ENCODE measurements at places on chromosomes 4 and X.

- no peak for DNase-seq
These were observed 28.6 kb downstream of the CXCL13 start for GRCh38 chr4:77634132-77634785.

GRCh38 chr4:108980455-108981239, 217.8 kb upstream of the ETNPPL start:
- DNase-seq, result no peak

DNA sequence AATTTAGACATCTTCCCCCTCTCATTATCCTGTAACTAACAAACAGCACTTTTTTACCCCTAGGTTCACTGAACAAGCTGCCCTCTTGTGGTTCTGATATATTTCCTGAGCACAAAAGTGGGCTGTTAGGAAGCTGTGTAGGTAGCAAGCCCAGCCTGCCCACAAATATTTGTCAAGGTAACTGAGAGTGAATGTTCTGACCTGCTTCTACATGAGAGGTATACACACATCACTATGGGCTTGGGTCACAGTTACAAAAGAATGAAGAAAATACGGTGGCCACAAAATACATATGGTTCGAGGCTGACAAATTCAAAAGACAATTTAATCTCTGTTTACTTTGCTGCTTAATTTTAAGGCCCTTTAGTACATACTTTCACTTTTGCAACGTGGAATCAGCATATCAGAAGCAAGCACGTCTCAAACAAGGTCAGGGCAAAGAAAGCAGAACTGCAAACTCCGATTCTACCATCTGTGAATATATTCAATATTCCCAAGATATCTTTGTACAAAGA, 78.7 kb downstream of the RBM47 start:
- no peak for DNase-seq

GRCh38 chr4:108683479-108683878, 33.1 kb downstream of the OSTC start:
- no peak for DNase-seq

GRCh38 chr4:156931267-156931666, 40.3 kb downstream of the PDGFC start:
- DNase-seq, result peak; percentile 64
